ENCODE measurements at places on chromosomes 3 and 15.

GRCh38 chr3:65617209-65617608 lies 421.5 kb downstream of the MAGI1 start:
- no peak for DNase-seq

DNA sequence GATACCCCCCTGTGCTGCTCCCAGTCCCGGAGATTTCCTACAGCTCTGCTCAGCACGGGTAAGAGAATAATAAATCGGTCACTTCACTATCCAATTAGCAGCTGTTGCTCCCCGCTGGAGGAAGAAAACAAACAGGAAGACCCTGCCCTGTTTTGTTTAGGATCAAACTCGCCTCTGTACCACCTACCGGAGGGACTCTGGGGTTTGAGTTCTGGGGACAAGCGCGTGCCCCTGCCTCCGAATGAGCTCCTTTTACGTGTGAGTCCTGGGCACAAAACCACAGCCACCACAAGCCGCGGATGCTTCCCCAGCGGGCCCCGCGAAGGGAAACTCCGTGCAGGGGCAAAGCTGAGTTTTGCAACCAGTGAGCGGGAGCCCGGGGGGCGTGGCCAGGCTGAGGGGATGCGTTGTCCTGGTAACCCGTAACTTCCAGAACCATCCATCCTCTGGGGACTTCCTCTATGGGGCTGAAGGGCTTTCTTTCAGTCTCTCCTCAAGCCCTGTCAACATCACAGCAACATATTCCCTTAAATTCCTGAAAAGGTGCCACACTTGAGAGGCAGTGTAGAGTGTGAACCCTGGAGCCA lies 315.7 kb upstream of the PROK2 start:
- DNase-seq: peak; percentile 95

DNA sequence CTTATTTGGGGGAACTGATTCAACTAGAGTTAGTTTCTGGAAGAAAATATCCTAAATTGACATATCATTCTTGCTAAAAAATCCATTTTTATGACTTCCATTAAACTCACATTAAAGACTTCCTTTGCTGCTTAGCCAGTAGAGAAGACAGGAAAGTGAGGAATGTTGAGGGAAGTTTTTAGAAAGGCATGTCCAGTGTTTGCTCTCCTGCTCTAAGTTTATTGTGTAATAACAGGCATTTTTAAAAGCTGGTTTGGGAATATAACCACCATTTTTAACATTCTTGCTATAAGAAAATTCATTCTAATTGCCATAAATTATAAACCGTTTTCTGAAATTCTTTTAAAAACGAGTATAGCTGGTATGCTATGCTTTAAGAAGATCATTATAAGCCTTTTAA lies 428.0 kb downstream of the RAP2B start:
- DNase-seq: no peak

DNA sequence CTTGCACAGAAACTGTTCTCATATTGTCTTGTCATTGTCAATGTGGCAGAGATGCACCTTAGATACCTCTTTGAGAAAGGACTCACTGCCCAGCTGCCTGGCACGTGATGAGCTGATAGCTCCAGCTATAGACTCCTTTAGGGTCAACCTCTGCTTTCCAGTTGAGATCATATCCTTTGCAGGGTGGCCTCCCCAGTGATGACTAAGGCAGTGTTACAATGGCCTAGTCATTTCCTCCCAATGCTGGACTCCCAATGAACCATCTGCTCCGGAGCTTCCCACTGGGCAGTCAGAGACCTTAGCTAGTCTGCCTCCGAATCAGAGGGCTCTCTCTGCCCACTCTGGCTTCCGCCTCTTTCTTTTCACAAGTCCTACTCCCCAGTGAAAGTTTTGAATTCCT lies 79.5 kb downstream of the CHRD start:
- no peak for DNase-seq

- no peak for DNase-seq
Observed at GRCh38 chr3:117408811-117409210, 699.2 kb downstream of the TUSC7 start.

GRCh38 chr15:90358124-90359033 lies 6.3 kb downstream of the ZNF774 start:
- peak; percentile 37 for DNase-seq

DNA sequence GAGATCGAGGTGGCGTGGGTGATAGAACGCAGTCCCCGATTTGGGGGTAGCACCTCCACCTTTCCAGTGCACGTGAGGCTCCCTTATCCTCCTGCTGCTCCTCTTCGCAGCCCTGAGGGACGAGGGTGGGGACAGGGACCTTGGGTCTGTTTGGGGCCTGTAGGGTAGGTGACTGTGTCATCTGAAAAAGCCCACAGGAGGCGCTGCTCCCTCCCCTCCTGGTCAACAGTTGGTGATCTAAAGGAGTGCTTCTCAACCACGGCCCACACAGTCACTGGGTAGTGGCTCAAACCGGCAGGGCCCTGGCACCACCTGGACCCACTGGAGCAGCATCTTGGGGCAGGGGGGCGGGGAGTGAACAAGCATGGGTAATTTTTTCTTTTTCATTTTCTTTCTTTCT lies 7.1 kb downstream of the LRRK1 start:
- no peak for DNase-seq

DNA sequence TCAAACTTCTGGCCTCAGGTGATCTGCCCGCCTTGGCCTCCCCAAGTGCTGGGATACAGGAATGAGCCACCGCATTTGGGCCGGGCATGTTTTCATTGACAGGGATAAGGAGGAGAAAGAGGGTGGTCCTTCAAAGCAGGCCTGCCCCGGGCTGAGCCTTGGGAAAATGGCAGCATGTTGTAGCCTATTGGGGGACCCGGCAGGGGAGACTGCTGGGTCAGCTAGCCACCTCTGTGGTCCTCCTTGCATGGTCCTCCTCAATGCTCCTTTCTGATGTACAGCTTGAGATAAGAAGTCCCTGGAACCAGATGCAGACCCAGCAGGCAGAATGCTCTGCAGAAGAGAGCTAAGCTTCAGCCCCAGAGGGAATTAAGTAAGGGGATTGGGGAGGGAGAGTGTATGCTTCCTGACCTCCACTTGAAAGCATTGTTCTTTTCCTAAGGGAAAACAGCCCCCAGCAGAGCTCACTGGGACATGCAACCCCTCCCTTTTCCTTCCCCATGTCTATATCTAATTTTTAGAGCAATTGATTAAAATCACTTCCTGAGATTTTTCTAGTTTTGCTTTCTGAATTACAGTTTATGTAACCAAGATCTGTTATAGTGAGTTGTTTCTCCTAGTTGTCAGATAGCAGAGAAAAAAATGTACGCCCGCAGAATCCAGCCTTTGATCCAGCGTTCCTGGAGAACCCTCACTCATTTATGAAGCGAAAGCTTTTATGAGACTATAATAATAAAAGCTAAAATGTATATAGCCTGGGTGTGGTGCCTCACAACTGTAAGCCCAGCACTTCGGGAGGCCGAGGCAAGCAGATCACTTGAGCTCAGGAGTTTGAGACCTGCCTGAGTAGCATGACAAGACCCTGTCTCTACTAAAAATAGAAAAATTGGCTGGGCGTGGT lies 48.7 kb upstream of the VILL start:
- no peak for DNase-seq

- no peak for DNase-seq
Observed at GRCh38 chr3:44420676-44421075, 56.8 kb downstream of the ZNF445 start.

DNA sequence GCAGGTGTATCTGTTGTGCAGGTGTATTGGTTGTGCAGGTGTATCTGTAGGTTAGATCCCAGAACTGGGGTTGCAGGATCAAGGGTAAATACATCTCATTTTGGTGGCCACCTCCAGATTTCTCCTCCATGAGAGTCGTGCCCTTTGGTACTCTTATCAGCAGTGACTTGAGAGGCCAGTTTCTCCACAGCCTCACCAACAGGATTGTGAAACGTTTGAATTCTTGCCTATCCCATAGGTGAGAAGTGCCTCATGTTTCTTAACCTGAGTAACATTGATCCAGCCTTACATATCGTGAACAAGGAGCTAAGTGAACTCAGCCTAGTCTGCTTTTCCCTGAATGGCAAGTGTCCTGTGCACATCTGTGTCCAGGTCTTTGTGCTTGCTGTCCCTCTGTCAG lies 55.4 kb downstream of the CMTM8 start:
- DNase-seq: no peak

Measured in activated CD8-positive, alpha-beta T cell treated with anti-CD3 and anti-CD28 coated beads for 36 hours (primary cell).